NCI-H460 (cell line): ENCODE measurements at places on chromosomes 16 and 17. TPM values are rescaled to one million over a fixed set of nuclear protein-coding genes. Genes with fewer than 3 reads are reported as not detected.

GRCh38 chr17:11294826-11295225 is 53.8 kb downstream of the SHISA6 start:
- no peak for DNase-seq

DNA sequence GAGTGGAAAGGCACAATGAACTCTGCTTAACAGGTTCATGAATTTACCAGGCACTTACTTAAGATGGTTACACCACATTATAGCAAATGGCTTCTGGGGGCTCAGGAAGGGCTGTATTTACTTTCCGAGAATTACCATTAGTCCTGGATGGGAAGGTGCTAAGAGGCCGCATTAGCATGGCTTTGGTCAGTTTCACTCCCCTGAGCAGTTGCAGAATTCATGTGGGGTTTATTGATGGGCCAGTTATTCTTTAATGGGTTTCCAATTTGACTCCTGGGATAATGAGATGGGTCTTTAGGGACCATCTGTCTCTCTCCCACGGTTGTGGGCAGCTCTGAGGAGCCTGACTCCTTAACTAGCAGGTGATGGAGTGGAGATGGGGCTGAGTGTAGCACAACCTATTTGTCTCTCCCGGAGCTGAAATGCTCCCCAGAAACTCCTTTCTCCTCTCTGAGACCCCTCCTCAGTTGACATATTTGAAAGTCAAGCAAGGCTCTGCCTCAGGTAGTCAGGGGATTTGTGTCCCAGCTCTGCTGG is 652.5 kb downstream of the HS3ST4 start:
- no peak for DNase-seq

GRCh38 chr17:15462976-15463772 is 4.2 kb downstream of the CDRT4 start:
- no peak for DNase-seq

DNA sequence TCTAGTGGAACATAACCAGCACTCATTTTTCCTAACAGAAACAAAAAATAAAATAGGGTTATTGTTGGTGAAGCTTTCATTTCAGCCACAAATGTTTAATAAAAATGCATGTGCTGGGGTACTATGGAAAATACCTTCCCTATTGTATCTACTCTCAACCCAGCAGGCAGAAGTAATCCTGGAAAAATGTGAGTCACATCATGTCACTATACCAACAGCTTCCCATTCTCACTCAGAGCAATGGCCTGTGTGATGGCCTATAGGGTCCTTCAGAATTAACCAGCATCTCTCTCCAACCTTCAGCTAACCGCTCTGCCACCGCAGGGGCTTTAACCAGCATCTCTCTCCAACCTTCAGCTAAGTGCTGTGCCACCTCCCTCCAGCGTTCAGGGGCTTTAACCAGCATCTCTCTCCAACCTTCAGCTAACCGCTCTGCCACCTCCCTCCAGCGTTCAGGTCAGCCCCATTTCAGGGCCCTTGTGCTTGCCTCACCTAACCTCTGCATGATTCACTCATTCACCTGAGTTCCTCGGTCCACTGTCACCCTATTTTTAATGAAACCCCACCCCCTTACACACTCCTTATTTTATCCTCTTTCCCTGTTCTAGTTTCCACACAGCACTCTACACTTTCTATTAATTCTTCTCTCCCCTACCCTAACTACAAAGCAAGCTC is 34.0 kb downstream of the UBE2G1 start:
- DNase-seq = no peak

DNA sequence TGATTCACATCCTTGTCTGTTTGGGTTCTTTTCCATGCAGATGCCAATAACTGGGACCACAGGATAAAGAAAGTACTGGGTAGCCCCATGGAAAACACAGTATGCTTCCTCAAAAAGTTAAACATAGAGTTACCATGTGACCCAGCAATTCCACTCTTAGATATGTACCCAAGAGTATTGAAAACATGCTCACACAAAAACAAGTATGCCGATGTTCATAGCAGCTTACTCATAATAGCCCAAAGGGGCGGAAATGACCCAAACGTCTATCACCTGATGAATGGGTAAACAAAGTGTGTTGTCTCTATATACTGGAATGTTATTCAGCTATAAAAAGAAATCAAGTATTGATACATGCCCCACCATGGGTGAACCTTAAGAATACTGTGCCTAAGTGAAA is 55.4 kb downstream of the CYB5B start:
- no peak for DNase-seq

DNA sequence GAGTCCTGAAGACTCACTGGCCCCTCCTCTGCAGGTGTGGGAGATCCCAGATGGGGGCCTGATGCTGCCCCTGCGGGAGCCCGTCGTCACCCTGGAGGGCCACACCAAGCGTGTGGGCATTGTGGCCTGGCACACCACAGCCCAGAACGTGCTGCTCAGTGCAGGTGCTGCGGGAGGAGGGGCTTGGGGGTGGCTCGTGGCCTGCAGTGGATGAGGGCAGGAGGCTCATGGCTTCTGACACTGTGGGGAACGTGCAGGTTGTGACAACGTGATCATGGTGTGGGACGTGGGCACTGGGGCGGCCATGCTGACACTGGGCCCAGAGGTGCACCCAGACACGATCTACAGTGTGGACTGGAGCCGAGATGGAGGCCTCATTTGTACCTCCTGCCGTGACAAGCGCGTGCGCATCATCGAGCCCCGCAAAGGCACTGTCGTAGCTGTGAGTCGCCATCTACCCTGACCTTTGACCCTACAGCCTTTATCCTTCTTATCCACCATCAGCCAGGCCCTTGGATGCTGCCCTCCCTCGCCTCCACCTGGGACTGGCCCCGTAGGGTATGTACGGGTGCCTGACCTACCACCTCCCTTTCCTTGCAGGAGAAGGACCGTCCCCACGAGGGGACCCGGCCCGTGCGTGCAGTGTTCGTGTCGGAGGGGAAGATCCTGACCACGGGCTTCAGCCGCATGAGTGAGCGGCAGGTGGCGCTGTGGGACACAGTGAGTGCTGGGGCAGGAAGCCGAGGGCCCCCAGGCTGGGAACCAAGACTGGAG is 3.6 kb downstream of the CORO1A start:
- DNase-seq = peak; percentile 38

DNA sequence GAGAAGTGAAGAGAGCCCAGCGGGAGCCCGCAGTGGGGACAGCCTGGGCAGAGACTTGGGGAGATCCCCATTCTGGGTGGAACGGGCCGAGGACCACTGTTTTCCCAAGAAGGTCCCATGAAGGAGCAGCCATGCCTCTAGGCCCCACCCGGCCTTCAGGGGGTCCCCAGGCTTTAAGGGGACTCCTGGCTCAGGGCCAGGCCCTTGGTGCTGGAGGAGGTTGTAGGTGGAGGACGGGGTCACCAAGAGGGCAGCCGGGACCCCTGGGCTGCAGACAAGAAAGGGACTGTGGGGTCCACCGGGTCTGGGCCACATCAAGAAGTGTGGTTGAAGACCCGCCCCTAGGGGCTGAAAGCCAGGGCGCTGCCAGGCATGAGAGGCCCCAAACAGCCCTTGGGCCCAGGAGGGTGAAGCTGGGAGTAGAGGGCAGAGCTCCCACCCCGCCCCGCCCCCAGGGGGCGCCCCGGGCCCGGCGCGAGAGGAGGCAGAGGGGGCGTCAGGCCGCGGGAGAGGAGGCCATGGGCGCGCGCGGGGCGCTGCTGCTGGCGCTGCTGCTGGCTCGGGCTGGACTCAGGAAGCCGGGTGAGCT is at the start of gene PRSS21:
Gene PRSS21 (plus strand): TSS at position 487 of the 589 bp plus-strand sequence. CDS start 32 bp downstream, at position 519.
- DNase-seq = no peak

DNA sequence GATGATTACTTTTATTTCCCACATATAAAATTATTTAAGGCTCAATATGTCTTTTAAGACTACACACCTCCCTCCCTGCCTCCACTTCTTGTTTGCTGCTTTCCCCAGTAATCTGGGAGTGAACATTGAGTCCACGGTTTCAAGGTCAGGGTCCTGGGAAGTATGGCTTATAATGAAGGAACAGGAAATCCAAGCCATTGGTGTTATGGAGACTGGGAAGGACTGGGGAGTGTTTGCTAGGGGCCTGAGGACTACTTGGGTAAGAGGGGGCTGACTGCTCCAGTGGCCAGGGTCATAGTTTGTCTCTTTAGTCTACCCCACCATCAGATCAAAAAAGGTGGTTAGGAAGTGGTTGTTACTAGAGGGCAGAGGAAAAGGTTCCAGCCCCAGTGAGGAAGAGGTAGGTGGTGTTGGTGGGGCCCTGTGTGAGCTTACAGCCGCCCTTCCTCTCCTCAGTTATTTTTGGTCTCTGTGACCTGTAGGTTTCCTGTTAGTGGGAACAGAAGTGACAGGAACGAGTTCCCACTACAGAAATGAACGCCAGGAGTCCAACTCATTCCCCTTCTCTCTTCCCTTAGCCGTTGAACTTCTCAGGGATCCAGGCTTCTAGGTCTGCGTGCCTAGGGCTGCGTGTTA is 742 bp upstream of the SLC16A13 start:
- no peak for DNase-seq

GRCh38 chr17:80427366-80428282 is 12.7 kb downstream of the ENDOV start:
- DNase-seq = no peak

GRCh38 chr17:40219594-40220338 is 662 bp downstream of the WIPF2 start:
- peak; percentile 23 for DNase-seq

DNA sequence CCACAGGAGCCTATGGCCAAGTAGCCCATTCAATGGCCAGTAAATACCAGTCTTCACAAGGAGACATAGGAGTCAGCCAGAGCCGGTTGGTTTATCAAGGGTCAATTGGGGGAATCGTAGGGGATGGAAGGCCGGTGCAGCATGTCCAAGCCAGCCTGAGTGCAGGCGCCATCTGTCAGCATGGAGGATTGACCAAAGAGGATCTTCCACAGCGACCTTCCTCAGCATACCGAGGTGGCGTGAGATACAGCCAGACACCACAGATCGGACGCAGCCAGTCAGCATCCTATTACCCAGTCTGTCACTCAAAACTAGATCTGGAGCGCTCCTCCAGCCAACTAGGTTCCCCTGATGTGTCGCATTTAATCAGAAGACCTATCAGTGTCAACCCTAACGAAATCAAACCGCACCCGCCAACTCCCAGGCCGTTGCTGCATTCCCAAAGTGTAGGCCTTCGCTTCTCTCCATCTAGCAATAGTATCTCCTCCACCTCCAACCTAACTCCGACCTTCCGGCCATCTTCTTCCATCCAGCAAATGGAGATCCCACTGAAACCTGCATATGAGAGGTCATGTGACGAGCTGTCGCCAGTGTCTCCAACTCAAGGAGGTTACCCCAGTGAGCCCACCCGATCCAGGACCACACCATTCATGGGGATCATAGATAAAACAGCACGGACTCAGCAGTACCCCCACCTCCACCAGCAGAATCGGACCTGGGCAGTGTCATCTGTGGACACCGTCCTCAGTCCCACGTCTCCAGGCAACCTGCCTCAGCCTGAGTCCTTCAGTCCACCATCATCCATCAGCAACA is 25.0 kb downstream of the CYB561 start:
- no peak for DNase-seq

GRCh38 chr17:42120770-42121769 is at the start of gene KAT2A:
TSS of gene KAT2A (minus strand) at chr17:42121367. CDS start at chr17:42121304, 63 bp downstream.
- DNase-seq = peak; percentile 82

- DNase-seq = peak; percentile 78
These were observed at the start of gene TUBB3 for GRCh38 chr16:89922884-89923639. TSS of gene TUBB3 (plus strand) at chr16:89923342. CDS start at chr16:89923402, 60 bp downstream.

- no peak for DNase-seq
These were observed 71.3 kb downstream of the IL21R start for GRCh38 chr16:27473101-27473900.

DNA sequence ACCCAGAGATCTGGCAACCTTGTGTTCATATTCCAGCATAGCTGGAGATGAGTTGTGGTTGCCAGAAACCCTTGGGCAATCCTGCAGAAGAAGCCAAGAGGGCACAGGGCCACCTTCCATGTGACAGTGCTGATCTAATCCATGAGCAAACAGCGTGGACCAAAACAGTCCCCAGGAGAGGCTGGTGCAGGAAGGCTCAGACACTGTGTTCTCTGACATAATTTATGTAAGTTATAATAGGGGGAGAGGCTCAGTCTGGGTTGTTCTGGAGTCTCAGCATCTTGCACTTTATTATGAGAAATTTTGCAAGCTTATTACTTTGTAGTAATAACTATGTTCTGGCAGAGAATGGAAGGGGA is 273.9 kb downstream of the HAPSTR1 start:
- no peak for DNase-seq

- DNase-seq = no peak
These were observed 8.6 kb upstream of the PGS1 start for GRCh38 chr17:78369791-78370381.

DNA sequence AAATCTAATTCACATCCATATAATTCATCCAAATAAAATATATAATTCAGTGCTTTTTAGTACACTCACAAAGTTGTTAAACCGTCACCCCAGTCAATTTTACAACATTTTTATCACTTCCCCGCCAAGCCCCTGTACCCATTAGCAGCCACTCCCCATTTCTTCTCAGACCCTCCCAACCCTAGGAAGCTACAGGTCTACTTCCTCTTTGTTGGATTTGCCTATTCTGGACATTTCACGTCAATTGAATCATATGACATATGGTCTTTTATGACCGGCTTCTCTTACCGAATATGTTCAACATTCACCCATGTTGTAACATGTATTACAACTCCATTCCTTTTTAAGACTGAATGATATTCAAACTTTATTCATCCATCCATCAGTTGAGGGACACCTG is 19.9 kb upstream of the MLKL start:
- DNase-seq = no peak

DNA sequence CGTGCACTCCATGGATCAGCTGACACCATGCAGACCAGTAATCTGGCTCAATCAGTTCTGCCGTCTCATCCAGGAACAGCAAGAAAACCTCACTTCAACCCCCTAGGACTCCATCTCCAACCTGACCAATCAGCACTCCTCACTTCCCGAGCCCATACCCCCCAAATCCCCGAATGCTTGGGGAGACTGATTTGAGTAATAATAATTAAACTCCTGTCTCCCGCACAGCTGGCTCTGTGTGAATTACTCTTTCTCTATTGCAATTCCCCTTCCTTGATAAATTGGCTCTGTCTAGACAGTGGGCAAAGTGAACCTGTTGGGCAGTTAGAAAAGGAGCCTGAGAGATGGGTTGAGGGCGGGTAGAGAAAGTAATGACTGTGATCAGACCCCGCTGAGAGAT is 320.0 kb downstream of the HAPSTR1 start:
- DNase-seq = no peak

GRCh38 chr17:47686276-47686635 is 7.7 kb upstream of the TBKBP1 start:
- DNase-seq = no peak

Gene ARHGDIG
- 2.5 and 2.9 TPM in 2 replicates for total RNA-seq

Gene CASKIN2
- 4.8 and 6.0 TPM in 2 replicates for total RNA-seq

Gene SSTR5
- total RNA-seq = 0.40 TPM in 1 of 2 replicates, not detected in the other

Gene TAC4
- not detected in 2 replicates for total RNA-seq

Gene HOXB8
- 0.52 and 1.2 TPM in 2 replicates for total RNA-seq

Gene CHST5
- total RNA-seq = 0.64 and 0.87 TPM in 2 replicates

Gene QRICH2
- 0.23 and 0.67 TPM in 2 replicates for total RNA-seq

Gene RNF43
- total RNA-seq = not detected in 2 replicates

Gene CDK12
- total RNA-seq = 35.4 and 42.4 TPM in 2 replicates

Gene SLC16A6
- 66.3 and 75.7 TPM in 2 replicates for total RNA-seq

Gene HES7
- 9.0 and 9.4 TPM in 2 replicates for total RNA-seq
